ENCODE measurements at places on chromosomes 2 and 18.

DNA sequence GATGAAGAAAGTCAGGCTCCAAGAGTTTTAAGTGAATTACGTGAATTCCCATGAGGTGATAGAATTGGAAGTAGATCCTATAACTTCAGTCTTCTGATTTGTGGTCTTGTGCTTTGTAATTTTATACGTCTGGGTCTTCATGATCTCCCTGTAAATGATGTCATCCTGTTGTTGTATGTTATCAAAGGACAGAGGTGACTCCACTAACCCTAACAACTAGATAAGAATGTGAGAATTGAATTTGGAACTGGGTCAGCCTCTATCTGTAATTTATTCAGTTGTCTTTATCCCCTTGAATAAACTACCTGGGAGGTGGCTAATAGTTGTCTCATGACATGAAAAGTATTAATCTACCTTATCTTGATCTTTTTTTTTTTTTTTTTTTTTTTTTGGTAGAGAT, 86.4 kb upstream of the B3GNT2 start:
- DNase-seq: no peak

DNA sequence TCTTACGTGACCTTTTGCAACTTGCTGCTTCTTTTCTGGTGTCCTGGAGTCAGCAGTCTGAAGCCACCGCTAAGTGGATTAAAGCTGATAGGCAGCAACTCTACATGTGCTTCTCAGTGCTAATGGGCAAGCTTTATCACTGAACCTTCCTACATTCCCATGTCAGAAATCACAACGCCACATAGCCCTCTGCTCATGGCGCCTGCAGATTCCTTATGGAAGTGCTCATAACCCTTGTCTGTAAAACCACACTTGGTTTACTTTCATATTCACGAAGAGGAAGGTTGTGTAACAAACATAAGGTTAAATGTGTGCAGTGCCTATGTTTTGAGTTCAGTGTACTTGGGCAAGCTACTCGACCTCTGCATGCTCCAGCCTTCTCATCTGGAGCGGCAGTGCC, 319.8 kb downstream of the FBXO15 start:
- no peak for DNase-seq

GRCh38 chr2:120606931-120607330, 128.7 kb upstream of the GLI2 start:
- DNase-seq: no peak

- no peak for DNase-seq
These were observed 32.3 kb downstream of the ASXL2 start for GRCh38 chr2:25845843-25846505.

DNA sequence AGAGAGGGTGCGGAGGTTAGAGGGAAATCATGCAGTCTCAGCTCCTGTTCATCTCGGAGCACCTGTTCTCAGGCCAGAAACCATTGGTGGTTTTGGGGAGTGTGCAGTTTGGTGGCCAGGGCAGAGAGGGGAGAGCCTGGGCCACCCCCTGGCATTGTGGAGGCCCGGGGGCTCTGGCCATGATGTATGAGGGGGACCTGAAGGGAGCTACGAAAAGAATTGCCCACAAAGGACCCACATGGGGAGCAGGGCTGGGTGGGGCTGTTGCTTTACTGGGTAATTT, 87.7 kb downstream of the DGKD start:
- DNase-seq: no peak

DNA sequence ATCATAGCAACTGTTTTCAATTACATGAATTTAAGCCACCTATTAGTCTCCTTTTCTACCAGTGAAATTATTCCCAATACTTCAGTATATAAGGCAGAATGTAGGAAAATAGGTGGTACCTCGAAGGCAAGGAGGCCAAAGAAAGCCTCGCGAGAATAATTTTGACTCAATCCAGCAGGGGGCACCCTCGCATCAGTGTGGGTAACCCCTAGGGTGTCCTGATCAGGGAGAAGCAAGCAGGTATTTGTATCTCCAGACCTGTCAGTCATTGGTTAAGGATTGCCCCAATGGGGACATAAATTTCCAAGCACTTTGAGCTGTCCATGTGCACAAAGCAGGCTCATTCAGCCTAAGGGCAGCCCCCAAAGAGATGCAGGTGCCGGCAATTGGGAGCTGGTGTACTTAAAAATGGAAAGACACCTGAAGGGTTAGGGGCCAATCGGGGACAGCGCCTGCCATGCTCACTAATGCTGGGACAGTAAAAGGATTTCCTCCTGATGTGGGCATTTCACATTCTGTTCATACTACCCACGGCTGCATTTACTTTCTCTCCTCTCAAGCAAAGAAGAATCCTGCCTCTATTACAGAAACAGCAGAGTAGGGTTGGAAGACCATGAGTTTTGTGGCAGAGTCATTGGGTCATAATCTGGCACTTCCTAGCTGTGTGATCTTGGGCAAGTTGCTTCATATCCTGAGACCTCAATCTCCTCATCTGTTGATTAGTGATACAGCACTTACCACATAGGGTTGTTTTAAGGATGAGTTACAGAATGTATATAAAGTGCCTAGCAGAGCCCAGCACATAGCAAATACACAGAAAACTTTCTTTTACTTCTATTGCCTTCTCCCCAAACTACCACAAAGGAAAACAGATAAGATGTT, 136.1 kb downstream of the ICOS start:
- DNase-seq: peak; percentile 45

DNA sequence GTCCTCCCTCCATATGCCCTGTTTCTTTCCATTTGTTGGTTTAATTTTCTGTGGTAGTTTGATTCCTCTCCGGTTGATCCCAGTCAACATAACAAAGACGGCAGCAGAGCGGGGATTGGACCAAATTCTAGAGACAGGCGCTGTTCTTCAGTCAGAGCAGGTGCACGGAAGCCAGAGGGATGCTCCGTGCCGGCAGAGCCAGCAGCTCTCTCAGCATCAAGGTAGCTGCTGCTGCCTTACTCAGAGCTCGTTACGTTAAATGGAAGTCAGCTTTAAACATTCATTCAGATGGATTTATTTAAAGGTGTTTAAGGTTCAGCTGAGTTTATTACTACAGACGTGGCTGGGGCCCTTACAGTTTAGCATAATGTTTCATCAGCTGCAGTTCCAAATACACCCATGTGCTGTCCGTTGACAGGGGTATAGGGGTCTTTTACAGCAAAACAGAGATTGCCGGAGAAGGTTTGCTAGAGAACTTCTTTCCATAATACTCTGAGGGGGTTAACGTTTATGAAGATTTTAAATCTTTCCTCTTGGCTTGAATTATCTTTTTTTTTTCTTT, 497.2 kb upstream of the PIK3C3 start:
- no peak for DNase-seq

Measured in iPS DF 6.9 (cell line).